ENCODE measurements at places on chromosomes 16 and 17.

- H3K27ac ChIP-seq = no peak overlapping the region
- no peak for DNase-seq
- no peaks in the 10 kb centered on the region for H3K4me1 ChIP-seq
- no peak overlapping the region for H3K4me3 ChIP-seq
- H3K36me3 ChIP-seq = no peaks in the 10 kb centered on the region
These were observed 2.4 kb downstream of the SOST start for GRCh38 chr17:43756201-43756600.

- H3K27ac ChIP-seq = no peak overlapping the region
- no peaks in the 10 kb centered on the region for H3K27me3 ChIP-seq
- DNase-seq = no peak
- H3K36me3 ChIP-seq = no peaks in the 10 kb centered on the region
These were observed 11.5 kb upstream of the HYDIN start for GRCh38 chr16:71242036-71242435.

DNA sequence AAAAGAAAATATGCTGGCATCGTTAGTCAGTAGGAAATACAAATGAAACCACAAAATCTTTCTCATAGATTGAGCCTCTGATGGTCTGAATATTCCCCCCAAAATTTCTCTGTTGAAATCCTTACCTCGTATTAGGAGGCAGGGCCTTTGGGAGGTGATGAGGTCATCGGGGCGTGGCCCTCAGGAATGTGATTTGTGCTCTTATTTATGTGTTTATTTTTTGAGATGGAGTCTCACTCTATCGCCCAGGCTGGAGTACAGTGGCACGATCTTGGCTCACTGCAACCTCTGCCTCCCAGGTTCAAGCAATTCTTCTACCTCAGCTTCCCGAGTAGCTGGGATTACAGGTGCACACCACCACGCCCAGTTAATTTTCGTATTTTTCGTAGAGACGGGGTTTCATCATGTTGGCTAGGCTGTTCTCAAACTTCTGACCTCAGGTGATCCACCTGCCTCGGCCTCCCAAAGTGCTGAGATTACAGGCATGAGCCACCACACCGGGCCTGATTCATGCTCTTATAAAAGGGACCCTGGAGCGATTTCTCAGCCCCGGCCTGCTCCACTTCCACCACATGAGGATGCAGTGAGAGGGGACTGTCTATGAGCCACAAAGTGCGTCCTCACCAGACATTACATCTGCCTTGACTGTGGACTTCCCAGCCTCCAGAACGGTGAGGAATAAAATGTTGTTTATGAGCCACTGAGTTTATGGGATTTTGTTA, 53.1 kb downstream of the DNAH17 start:
- no peaks in the 10 kb centered on the region for H3K27me3 ChIP-seq
- H3K36me3 ChIP-seq = no peaks in the 10 kb centered on the region
- no peak for DNase-seq
- no peak overlapping the region for H3K4me3 ChIP-seq
- no peaks in the 10 kb centered on the region for H3K4me1 ChIP-seq

- no peak for DNase-seq
- H3K4me1 ChIP-seq = no peaks in the 10 kb centered on the region
- no peak overlapping the region for H3K27ac ChIP-seq
- H3K27me3 ChIP-seq = no peaks in the 10 kb centered on the region
- H3K36me3 ChIP-seq = no peaks in the 10 kb centered on the region
These were observed 119.2 kb upstream of the PMFBP1 start for GRCh38 chr16:72291121-72291520.

- no peak for DNase-seq
- no peak overlapping the region for H3K4me3 ChIP-seq
- H3K27ac ChIP-seq = no peak overlapping the region
- no peaks in the 10 kb centered on the region for H3K36me3 ChIP-seq
- peaks cover 18% of the 10 kb centered on the region for H3K27me3 ChIP-seq
These were observed 13.2 kb upstream of the NKD1 start for GRCh38 chr16:50534958-50535357.

All from DND-41 (cell line).